Neural crest cell (in vitro differentiated cells): ENCODE measurements at places on chromosomes 5 and 9. TPM values are rescaled to one million over a fixed set of nuclear protein-coding genes. Genes with fewer than 3 reads are reported as not detected.

MYOZ3 gene
- total RNA-seq = 2.6 and 3.2 TPM in 2 replicates

SLC25A2 gene
- total RNA-seq = 0.72 and 1.1 TPM in 2 replicates

TAF11L5 gene
- total RNA-seq = not detected in 2 replicates

OR1J2 gene
- not detected in 2 replicates for total RNA-seq

DNA sequence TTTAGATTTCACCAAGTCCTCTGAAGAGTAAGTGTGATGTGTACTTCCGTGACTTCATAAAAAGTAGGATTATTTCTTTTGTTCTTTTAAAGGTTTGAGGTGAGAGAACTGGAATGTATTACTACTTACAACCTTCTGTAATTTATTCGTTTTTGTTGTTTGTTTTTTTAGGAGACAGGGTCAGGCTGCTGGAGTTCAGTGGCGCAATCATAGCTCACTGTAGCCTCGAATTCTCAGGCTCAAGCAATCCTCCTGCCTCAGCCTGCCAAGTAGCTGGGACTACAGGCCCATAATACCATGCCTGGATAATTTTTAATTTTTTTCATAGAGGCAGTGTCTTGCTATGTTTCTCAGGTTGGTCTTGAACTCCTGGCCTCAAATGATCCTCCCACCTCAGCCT is 68.3 kb upstream of the RETREG1 start:
- DNase-seq = no peak

- DNase-seq = peak; percentile 83
Observed at GRCh38 chr9:83538172-83538889, at the start of gene FRMD3. FRMD3 (minus strand) TSS chr9:83538401; CDS start chr9:83538231, 170 bp downstream.

- no peak for DNase-seq
Observed at GRCh38 chr9:13383216-13383615, 103.7 kb upstream of the MPDZ start.

- DNase-seq = no peak
Observed at GRCh38 chr5:178445534-178445933, 144.7 kb downstream of the COL23A1 start.

- no peak for DNase-seq
Observed at GRCh38 chr9:11758016-11758415, 935.2 kb upstream of the TYRP1 start.

DNA sequence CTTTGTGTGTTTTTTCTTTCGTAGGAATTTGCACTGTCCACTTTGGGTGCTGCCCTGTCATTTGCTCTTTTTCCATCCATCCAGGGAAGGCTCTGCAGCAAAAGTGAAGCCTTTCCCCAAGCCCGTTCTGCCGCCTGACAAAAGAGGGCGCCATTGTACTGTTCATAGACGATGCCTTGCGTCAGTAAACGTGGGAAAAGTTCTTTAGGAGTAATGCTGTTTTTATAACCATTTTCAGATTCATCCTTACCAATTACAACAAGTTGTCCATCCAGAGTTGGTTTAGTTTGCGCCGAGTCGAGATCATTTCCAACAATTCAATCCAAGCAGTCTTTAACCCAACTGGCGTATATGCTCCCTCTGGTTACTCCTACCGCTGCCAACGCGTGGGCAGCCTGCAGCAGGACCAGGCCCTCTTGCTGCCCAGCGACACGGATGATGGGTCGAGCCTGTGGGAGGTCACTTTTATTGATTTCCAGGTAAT is 34.3 kb upstream of the RPS23 start:
- peak; percentile 73 for DNase-seq

DNA sequence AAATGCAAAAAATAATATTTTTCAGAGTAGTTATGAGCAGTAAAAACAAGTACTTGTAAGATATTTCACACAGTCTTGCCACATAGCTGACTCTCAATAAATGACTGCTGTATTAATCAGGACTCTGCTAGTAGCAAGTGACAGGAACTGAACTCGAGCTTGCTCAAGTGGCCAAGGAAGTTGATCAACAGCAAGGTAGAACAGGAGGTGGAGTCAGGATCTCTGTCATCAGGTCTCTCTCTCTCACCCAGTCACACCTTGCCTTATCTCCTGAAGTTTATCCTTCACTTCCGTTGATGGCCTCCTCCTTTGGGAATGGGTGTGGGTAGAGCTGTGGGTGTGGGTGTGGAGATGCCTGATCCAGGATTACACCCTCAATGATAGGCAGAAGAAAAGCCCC is 107.0 kb downstream of the GPBP1 start:
- DNase-seq = no peak
